ENCODE measurements at places on chromosomes 5 and 9.

GRCh38 chr9:97874624-97875023 is 21.6 kb downstream of the FOXE1 start:
- DNase-seq: no peak

- peak; percentile 36 for DNase-seq
Measured at GRCh38 chr5:1793966-1794900, 5.4 kb downstream of the MRPL36 start.

- no peak for DNase-seq
Measured at GRCh38 chr5:3599226-3600105, 3.8 kb downstream of the IRX1 start.

- DNase-seq: no peak
Measured at GRCh38 chr9:137952976-137953666, 75.5 kb downstream of the CACNA1B start.

DNA sequence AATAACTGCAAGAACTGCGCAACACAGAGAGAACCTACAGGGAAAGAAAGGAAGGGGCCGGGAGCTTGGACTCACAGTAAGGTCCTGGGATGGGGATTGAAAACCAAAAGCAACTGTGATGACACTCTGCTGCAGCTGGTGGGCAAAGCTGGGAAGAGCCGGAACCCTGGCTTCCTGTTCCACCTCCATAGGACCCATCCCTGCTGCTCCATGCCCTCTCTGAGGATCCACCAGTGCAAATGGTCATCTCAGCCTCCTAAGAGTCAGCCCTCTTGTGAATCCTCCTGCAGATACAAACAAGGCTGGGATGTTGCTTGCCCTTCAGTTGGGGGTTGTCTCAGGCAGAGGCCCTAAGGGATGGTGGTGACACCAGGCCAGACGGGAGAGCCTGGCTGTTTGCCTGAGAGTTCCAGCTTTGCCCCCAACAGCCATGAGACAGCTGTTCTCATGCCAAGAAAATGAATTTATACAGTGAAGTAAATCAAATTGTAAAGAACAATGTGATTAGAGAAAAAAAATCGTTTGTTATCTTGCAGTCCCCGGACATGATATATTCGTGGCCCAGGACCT is 90.8 kb downstream of the TENT4A start:
- no peak for DNase-seq

DNA sequence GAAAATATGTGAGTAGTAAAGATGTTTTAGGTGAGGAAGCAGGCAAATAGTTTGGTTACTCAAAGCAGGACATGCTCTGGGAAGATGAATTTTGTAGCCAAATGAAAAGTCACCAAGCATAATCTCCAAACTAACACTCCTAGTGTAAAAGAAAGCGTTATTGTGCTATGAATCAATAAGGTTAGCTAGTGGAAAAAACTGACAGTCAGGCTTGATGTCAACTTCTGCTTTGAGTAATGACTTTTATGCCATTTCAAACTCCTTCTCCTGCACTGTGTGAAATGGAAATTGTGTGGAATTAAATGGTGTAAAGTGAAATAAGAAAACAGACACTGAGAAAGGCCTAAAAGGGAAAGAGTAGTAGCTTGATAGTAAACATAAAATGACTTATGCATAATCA is 637.2 kb upstream of the DMAC1 start:
- no peak for DNase-seq

- DNase-seq: no peak
Measured at GRCh38 chr9:117783828-117784227, 79.6 kb downstream of the TLR4 start.

DNA sequence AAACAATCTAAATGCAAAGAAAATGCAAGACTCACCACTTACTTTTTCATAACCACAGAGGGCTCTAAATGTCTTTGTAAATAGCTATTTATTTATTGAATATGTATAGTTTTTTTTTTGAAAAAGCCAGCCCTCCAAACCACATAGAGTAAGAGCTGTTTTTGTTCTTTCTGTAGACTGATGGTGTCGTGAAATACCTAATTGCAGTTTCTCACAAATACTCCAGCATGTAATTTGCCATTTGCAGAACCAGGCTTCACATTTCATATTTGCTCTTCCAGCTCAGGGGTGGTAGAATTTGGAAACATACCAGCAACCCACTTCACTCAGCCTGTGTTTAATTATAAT is 159.8 kb downstream of the TMC1 start:
- DNase-seq: no peak

DNA sequence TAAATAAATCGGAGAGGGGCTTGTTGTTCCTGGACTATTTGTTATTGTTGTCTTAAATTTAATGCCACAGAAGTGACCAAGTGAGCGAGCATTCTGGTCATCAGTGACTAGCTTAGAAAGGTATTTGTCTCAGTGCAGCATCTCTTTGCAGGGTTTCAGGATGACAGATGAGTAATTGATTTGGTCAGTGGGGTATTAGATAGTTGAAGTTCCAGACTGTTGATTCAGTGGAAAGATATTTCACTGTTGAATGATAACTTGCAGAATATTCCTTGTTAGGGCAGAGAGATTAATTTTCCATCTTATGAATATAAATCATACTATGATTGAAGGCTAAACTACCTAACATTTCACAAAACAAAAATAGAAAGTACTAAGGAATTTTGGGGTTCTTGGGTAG is 122.4 kb downstream of the TRIO start:
- DNase-seq: no peak

GRCh38 chr5:52956014-52956413 is 33.1 kb upstream of the ITGA2 start:
- DNase-seq: no peak

Data from Caco-2 (cell line).